ENCODE measurements at places on chromosomes 12 and 14. TPM values are rescaled to one million over a fixed set of nuclear protein-coding genes. Genes with fewer than 3 reads are reported as not detected.

The KRT3 gene
- 0.08 TPM for total RNA-seq

The LRRC10 gene
- not detected for total RNA-seq

DNA sequence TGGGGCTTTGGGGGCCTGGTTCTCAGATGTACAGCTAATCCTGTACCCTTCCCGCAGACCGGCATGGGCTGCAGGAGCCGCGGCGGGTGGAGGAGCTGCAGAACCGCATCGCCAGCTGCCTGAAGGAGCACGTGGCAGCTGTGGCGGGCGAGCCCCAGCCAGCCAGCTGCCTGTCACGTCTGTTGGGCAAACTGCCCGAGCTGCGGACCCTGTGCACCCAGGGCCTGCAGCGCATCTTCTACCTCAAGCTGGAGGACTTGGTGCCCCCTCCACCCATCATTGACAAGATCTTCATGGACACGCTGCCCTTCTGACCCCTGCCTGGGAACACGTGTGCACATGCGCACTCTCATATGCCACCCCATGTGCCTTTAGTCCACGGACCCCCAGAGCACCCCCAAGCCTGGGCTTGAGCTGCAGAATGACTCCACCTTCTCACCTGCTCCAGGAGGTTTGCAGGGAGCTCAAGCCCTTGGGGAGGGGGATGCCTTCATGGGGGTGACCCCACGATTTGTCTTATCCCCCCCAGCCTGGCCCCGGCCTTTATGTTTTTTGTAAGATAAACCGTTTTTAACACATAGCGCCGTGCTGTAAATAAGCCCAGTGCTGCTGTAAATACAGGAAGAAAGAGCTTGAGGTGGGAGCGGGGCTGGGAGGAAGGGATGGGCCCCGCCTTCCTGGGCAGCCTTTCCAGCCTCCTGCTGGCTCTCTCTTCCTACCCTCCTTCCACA lies 7.6 kb downstream of the NR4A1 start:
- no peak for DNase-seq

- no peak for DNase-seq
Measured at GRCh38 chr12:3662521-3662921, 90.4 kb downstream of the CRACR2A start.

- no peak for DNase-seq
Measured at GRCh38 chr12:54680374-54680773, 32.2 kb upstream of the DCD start.

GRCh38 chr14:102217399-102217798 lies 77.7 kb downstream of the WDR20 start:
- no peak for DNase-seq

GRCh38 chr12:122842505-122843405 lies 7.5 kb downstream of the HIP1R start:
- peak; percentile 59 for DNase-seq

DNA sequence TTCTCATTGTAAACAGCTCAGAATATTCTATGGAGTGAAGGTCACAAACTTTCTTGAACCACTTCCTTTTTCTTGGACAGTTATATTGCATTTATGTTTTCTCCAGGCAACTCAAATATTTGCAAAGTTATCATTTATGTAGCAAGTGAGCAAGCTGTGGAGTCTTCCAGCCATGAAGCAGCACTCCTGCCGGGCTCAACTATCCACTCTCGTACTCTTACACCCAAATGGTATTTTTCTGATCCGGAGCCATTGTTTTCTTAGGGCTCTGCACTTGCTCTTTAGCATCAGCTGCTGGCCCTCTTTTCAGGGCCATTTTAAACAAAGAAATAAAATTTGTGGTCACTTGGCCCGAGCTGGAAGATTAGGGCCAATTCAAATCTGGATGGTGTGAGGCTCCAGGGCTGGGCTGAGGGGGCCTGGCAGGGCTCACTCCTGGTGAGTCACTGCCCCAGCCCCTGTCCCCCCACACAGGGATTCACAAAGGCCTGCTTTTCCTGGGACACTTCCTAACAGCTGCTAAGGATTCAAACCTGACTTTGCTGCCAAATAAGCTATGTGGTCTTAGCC lies 19.7 kb downstream of the SYNE3 start:
- no peak for DNase-seq

The OR5AU1 gene
- not detected for total RNA-seq

DNA sequence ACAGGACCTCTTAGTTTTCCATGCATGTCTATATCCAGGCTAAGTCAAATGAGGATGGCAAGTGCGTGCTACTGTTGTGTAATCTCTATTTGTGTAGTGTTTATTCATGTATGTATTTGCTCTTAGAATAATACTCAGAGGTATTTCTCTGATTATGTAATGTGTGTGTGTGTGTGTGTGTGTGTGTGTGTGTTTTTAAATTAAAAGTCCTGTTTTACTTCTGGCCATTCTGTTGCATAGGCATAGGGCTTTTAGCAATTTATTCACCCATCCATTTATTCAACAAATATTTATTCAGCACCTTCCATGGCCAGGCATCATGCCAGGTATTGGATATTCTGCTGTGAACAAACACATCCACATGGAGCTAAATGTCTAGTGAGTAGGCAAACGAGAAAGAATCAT lies 63.5 kb downstream of the PELI2 start:
- DNase-seq, result no peak

The POTEG gene
- not detected for total RNA-seq

GRCh38 chr12:7497661-7498060 lies 5.9 kb downstream of the CD163 start:
- no peak for DNase-seq

DNA sequence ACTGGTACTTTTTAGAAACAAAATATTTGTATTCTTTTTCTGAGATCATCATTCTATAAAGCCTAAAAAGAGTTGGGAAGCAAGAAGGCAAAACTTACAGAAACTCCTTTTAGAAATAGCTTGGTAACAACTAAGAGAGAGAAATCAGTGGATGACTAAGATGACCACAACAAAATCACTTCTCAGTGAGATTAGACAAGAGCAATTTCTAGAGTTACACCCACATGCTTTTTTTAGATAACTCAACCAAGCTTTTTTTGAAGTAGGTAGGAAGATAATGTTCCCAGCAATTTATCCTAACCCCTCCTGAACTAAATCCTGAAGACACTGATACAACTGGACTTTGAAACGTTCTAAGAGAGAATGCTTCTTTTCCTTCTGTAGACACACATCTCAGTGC lies 576.4 kb downstream of the SLC6A15 start:
- no peak for DNase-seq

DNA sequence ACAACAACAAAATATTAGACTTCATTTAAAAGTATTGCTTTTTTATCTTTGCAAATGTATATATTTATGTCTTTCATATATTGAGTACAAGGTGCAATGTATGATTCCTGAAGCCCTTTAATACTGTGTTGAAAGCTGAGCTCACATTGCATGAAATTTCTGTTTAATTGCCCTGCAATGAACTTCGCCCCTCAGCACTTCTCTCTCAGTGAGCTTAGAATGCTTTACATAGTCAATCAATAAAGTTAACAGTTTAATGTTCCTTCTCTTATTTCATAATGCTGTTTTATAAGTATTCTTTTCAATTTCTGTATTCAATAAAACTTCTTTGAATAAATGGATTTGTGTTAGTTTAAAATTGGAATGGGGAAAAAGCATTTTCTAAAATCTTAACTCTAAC lies 607.1 kb downstream of the SOX5 start:
- no peak for DNase-seq

GRCh38 chr12:111215881-111216280 lies 153.0 kb downstream of the PHETA1 start:
- no peak for DNase-seq

GRCh38 chr12:6952863-6953441 lies 1.8 kb downstream of the PTPN6 start:
- DNase-seq, result no peak

DNA sequence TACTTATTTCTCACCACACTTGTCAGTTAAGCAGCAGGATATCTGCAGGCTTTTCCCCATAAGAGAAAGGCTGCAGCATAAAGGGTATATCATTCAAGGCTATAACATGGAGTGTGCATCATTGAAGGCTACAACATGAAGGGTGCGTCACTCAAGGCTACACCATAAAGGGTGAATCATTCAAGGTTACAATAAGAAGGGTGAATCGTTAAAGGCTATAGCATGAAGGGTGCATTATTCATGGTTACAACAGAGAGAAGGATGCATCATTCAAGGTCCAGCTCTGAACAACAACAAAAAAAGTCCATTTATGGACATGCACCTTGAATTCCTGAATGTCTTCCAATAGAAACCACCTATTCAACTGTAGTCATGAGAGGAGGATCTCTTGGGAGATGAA lies 32.8 kb upstream of the LUM start:
- no peak for DNase-seq

The PPP1R36 gene
- not detected for total RNA-seq

GRCh38 chr14:33555710-33556350 lies 395.0 kb downstream of the EGLN3 start:
- no peak for DNase-seq

GRCh38 chr12:57069523-57069922 lies 9.1 kb downstream of the NEMP1 start:
- peak; percentile 64 for DNase-seq
